Left colon (tissue), 2 donors: ENCODE measurements at places on chromosomes 13 and 19. TPM values are rescaled to one million over a fixed set of nuclear protein-coding genes. Genes with fewer than 3 reads are reported as not detected.

Gene KLK6
- total RNA-seq, result not detected

Gene NOTCH3
- total RNA-seq, result 6.1 TPM

- DNase-seq, result no peak
Observed at GRCh38 chr19:38022791-38023670, 116.0 kb downstream of the SIPA1L3 start.

GRCh38 chr19:39411081-39411831, 1.2 kb upstream of the PLEKHG2 start:
- peak; percentile 75 for DNase-seq

GRCh38 chr13:50116430-50116973, 101.3 kb downstream of the KCNRG start:
- no peak for DNase-seq

GRCh38 chr19:20660473-20661140, 764 bp downstream of the ZNF626 start:
- DNase-seq, result no peak
